ENCODE measurements at places on chromosomes 12 and 14.

GRCh38 chr14:75113932-75114539, 12.8 kb downstream of the NEK9 start:
- no peak for DNase-seq

DNA sequence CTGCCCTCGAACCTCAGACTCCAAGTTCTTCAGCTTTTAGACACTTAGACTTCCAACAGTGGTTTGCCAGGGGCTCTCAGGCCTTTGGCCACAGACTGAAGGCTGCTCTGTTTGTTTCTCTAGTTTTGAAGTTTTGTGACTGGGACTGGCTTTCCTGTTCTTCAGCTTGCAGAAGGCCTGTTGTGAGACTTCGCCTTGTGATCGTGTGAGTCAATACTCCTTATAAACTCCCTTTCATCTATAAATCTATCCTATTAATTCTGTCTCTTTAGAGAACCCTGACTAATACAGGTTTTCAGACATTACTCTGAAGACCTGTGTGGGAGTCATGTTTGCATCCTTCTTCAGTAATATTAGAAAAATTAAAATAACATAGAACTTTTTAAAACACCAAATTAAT, 289.1 kb downstream of the RMST start:
- DNase-seq: no peak

DNA sequence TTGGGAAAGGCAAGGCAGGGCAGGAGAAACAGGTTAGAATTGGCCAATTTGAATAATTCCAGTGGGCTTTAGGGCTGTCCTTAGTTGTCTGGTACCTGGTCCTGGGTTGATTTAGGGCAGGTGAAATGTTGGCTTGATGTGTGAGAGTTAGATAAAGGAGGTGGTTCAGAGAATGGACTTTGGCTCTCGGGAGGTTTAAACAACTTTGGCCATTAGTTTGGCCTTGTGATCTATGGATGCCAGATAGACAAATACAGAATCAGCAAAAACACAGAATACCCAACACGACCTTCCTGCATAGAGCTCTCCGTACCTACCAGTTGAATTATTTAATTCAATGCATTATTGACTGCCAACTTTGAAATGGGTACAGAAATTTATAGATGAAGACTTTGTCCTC, 35.1 kb downstream of the SCN8A start:
- no peak for DNase-seq

DNA sequence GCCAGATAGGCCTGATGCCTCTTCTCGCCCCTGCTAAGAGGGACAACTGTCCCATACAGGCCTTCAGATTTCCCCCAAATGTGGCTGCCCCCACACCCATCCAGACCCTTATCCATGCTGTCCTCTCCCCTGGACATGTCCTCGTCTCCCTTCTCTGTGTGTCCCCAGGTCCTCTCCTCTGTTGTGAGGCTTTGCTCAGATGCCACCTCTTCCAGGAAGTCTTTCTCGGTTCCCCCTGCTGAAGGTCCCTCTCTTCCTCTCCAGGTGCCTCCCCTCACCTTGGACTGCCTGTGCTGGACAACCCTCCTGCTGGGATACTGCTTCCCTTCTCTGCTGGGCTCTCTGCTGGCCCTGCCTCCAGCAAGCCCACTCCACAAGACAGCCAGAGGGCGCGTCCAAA, 33.7 kb downstream of the BEGAIN start:
- DNase-seq: no peak

GRCh38 chr12:31965090-31965489, 5.9 kb downstream of the RESF1 start:
- DNase-seq: no peak

GRCh38 chr14:26443654-26444053, 154.2 kb downstream of the NOVA1 start:
- DNase-seq: no peak

DNA sequence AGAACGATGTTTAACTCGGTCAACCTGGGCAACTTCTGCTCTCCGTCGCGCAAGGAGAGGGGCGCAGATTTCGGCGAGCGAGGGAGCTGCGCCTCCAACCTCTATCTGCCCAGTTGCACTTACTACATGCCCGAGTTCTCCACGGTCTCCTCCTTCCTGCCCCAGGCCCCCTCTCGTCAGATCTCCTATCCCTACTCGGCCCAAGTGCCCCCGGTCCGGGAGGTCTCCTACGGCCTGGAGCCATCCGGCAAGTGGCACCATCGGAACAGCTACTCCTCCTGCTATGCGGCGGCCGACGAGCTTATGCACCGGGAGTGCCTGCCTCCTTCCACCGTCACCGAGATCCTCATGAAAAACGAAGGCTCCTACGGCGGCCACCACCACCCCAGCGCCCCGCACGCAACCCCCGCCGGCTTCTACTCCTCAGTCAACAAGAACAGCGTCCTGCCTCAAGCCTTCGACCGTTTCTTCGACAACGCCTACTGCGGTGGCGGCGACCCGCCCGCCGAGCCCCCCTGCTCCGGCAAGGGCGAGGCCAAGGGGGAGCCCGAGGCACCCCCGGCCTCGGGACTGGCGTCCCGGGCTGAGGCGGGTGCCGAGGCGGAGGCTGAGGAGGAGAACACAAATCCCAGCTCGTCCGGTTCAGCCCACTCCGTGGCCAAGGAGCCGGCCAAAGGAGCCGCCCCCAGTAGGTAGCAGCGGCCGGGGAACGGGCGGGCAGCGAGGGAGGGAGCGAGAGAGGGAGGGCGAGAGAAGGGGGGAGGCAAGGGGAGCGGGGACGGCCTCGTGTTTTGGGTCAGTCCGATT, 513 bp downstream of the HOXC11 start:
- no peak for DNase-seq

GRCh38 chr14:65038966-65039365, 52.3 kb downstream of the FNTB start:
- no peak for DNase-seq

DNA sequence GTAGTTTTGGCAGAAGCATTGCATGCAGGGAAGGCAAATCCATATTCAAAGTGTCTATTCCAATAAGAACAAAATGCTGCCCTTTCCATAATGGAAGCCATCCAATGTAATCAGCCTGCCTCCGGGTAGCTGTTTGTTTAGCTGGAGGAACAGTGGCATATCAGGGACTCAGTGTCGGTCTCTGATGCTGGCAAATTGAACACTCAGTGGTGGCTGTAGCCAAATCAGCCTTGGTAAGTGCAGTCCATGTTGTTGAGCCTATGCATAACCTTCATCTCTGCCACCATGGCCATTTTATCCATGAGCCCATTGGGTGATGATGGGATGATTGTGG, 147.8 kb upstream of the MAX start:
- no peak for DNase-seq

- DNase-seq: no peak
Measured at GRCh38 chr14:34250959-34251358, 211.1 kb downstream of the SPTSSA start.

GRCh38 chr12:78866518-78866917, 1.9 kb downstream of the SYT1 start:
- DNase-seq: no peak

DNA sequence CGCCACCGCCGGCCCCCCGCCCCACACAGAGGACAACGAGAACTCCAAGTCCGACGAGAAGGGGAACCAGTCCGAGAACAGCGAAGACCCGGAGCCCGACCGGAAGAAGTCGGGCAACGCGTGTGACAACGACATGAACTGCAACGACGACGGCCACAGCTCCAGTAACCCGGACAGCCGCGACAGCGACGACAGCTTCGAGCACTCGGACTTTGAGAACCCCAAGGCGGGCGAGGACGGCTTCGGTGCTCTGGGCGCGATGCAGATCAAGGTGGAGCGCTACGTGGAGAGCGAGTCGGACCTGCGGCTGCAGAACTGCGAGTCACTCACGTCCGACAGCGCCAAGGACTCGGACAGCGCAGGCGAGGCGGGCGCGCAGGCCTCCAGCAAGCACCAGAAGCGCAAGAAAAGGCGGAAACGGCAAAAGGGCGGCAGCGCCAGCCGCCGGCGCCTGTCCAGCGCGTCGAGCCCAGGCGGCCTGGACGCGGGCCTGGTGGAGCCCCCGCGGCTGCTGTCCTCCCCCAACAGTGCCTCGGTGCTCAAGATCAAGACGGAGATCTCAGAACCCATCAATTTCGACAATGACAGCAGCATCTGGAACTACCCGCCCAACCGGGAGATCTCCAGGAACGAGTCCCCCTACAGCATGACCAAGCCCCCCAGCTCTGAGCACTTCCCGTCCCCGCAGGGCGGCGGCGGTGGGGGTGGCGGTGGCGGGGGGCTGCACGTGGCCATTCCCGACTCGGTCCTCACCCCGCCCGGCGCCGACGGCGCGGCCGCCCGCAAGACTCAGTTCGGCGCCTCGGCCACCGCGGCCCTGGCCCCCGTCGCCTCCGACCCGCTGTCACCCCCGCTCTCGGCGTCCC, 150.9 kb downstream of the EGLN3 start:
- no peak for DNase-seq

- DNase-seq: no peak
Measured at GRCh38 chr14:68112442-68112841, 292.9 kb downstream of the RAD51B start.

DNA sequence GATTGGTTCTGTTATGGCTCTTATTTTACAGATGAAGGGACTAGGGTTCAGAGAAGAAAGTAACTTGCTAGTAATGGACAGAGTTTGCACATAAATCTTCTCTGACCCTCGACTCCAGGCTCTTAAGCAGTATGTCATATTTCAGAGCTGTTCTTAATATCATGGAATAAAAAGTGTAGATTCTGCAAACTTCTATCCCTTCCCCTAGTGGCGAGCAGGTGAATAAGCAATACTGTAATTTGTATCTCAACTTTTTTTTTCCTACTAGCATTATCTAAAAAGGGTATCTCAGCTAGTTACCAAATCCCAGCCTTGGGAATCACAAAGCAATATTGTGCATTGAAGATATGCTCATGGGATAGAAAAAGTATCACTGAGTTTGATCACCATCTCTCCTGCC, 83.2 kb downstream of the ANO4 start:
- DNase-seq: no peak

- DNase-seq: no peak
Measured at GRCh38 chr12:68846811-68847210, 38.8 kb downstream of the MDM2 start.

GRCh38 chr12:30457621-30458289, 237.9 kb downstream of the IPO8 start:
- no peak for DNase-seq

DNA sequence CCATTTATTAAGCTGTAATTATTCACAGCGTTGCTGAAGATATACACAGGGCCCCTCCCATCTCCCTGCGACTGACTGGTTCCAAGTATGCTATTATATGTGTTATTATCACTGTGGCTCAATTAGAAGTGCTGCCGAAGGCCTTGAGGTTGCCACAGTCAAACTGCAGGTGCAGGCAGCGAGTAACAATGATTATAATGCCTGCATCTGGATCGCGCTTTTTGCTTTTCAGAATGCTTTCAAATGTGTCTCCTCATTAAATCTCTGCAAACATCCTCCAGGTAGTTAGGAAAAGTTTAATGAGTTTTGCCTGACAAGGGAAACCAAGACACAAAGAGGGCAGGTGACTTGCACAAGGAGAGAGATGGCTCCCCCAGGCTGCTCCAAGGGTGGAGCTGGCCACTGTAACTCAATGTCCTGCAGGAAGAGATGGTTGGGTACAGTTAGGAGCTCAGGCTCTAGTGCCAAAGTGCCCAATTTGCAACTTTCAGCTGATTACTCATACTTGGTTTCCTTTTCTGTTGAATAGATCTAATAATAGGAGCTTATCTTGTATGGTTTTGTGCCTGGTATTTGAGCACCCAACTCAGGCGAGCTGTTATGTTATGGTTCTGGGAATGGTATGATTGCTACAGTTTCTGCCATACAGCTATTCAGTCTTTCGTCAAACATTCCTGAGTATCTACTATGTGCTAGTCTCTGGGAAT, 1.7 kb upstream of the SYNE3 start:
- no peak for DNase-seq

DNA sequence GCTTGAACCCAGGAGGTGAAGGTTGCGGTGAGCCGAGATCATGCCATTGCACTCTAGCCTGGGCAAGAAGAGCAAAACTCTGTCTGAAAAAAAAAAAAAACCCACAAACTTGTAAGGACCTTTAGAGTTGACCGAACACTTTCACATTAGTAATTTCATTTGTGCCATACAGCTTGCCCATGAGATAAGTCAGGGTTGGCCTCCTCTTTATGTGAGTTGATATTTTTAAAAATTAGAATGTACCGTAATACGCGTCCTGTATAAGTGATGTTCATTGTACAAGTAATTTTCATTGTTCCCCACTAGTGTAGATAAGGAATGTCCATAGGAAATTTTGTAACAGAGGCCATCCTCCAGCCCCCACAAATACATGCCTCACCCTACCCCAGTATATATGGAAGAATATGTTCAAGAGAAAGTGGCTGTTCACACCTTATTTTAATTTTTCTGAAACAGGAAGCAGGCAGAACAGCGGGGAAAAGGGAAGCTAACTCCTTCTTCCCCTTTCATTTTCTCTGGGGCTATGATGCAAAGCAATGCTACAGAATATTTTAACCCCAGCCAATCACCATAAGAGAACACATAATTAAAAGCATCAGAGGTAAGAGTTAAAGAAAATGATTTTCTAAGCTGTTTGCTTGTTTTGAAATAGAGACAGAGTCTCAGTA, 31.9 kb upstream of the HIF1A start:
- DNase-seq: no peak

DNA sequence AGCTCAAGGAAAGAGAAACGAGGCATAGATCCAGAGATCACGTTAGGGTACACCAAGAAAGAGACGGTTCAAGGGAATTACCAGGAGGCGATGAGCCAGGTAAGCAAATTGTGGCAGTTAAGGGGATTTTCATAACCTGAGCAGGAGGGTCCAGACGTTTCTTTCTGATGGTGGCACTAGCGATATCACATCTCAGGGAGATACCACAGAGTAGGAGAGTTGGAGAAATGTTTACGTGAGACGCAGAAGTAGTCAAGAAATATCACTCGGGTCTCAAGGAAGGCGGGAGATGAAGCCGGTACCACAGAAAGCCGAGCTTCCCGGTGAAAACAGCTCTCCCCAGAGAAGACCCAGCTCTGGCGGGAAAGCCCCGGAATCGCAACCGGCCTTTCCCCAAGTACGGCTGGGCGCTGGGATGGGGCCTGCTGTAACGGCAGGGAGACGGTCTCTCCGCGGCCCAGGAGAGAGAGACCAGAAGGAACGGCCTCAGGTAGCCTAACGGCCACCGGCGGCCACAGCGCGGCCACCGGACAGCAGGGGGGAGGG, 485 bp downstream of the SENP1 start:
- DNase-seq: peak; percentile 36

All from activated gamma-delta T cell treated with Interleukin-2 at 50 U/mL for 16 hours (primary cell).